ENCODE measurements at places on chromosomes 5 and 9. TPM values are rescaled to one million over a fixed set of nuclear protein-coding genes. Genes with fewer than 3 reads are reported as not detected.

The FOXD4L5 gene
- total RNA-seq, result 0.09 TPM

The RLN2 gene
- 0.28 TPM for total RNA-seq

The TAF11L14 gene
- total RNA-seq, result not detected

The NADK2 gene
- total RNA-seq, result 13.9 TPM

The HK3 gene
- not detected for total RNA-seq

The ADAMTS16 gene
- not detected for total RNA-seq

The FOXD4 gene
- 0.09 TPM for total RNA-seq

The PDLIM4 gene
- 63.1 TPM for total RNA-seq

The IL31RA gene
- 0.27 TPM for total RNA-seq

The TRPM3 gene
- 1.1 TPM for total RNA-seq

The COL23A1 gene
- not detected for total RNA-seq

The BTNL8 gene
- not detected for total RNA-seq

The SLC2A6 gene
- 22.2 TPM for total RNA-seq

The WNT8A gene
- total RNA-seq, result not detected

The TMEM174 gene
- not detected for total RNA-seq

The CCDC192 gene
- not detected for total RNA-seq

The SHOC1 gene
- under 0.01 TPM for total RNA-seq

The DOCK2 gene
- total RNA-seq, result 0.75 TPM

The RAD23B gene
- total RNA-seq, result 76.9 TPM

All from endothelial cell of coronary artery (primary cell).